Ammon's horn (tissue), 1 donor: ENCODE measurements at places on chromosomes 5 and 9.

DNA sequence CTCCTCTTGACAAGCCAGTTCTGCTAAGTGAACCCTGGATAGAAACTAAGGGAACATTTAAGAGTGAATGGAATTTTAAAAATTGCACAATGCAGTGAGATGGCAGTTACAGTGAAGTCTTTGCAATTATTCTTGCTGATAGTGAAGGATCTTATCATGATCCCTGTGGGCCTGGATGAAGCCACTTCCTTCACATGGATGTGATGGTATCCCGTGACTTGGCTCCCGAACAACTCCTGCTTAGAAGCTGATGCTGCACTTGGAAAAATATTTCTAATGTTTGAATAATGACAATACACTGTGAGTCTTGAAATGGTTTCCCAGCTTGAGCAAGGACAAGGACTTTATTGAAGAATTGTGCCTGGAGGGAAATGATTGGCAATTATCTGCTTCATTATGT, 49.2 kb upstream of the NTRK2 start:
- no peak for DNase-seq

- DNase-seq: no peak
These were observed 10.5 kb downstream of the MLLT3 start for GRCh38 chr9:20611691-20612287.

DNA sequence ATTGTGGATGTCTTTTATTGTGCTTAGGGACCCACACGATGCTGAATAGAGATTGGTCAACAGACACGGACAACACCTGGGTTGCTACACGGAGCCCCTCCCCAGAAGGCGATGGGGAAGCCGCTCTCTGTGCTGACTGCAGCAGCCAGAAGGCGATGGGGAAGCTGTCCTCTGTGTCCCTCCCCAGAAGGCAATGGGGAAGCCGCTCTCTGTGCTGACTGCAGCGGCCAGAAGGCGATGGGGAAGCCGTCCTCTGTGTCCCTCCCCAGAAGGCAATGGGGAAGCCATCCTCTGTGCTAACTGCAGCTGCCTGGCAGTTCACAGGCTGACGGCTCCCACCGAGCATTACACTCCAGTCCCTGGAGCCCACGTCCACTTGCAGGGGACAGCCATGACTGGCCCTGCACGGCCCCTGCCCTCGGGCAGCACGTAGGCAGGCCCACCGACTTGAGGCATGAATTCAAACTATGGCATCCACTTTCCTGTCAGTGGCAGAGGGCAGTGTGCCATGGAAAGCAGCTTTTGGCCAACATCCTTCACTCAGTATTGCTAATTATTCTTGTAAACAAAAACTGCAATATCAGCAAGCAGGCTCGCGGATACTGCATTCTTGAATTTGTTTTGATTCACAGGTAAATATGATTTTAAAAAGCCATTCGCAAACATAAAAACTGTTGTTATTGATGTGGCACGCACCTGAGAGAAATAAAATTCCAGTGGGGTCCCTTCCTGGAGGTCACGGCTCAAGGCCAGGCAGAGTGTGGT, 48.1 kb upstream of the CLPTM1L start:
- no peak for DNase-seq

DNA sequence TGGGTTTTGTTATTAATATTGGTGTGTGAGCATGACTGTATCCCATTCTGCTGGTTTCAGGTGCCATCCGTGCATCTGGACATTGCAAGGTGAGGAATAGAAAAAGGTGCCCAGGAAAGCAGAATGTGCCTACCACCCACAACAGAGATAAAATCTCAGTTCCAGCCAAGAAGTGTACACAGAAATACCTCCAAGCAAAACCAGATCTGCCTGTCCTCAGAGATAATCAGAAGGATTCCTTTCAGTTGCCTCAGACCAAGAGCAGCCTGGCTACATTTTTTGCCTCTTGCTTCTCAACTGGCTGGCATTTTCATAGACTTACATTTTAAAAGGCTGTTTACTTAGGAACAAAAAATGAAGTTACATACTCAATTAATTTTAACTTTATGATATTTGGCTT, 12.1 kb upstream of the ABLIM3 start:
- DNase-seq: no peak
